Stimulated activated CD4-positive, alpha-beta T cell treated with anti-CD3 and anti-CD28 coated beads, TNF-alpha, amount 100 ng/mL, for 1 hour (primary cell): ENCODE measurements at places on chromosomes 3 and 15.

GRCh38 chr3:21294768-21295167 is 456.2 kb downstream of the ZNF385D start:
- DNase-seq: no peak

- DNase-seq: no peak
Observed at GRCh38 chr15:83559310-83559966, 94.5 kb upstream of the ADAMTSL3 start.

GRCh38 chr3:4271834-4272233 is 31.3 kb upstream of the SETMAR start:
- DNase-seq: no peak

GRCh38 chr3:174957081-174957480 is 97.9 kb downstream of the NAALADL2 start:
- DNase-seq: no peak

DNA sequence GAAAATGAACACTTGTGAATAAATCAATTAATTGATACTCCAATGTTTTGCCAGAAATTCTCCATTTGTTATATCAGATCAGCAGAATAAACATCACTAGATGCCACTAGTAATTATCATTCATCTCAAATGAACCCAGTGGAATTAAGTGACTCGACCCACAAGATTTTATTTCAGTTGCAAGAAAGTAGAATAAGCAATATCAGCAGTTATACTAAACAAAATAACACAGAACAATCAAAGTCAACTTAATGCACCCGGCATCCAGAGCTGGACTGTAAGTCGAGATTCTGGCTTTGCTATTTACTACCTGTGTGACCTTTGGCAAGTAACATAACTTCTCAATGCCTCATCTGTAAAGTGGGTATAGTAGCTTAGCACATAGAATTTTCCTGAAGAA is 256.5 kb downstream of the MEIS2 start:
- no peak for DNase-seq

GRCh38 chr3:10816019-10816862 is at the start of gene SLC6A11:
TSS of gene SLC6A11 (plus strand) at chr3:10816228. CDS start at chr3:10816266, 38 bp downstream.
- DNase-seq: no peak

DNA sequence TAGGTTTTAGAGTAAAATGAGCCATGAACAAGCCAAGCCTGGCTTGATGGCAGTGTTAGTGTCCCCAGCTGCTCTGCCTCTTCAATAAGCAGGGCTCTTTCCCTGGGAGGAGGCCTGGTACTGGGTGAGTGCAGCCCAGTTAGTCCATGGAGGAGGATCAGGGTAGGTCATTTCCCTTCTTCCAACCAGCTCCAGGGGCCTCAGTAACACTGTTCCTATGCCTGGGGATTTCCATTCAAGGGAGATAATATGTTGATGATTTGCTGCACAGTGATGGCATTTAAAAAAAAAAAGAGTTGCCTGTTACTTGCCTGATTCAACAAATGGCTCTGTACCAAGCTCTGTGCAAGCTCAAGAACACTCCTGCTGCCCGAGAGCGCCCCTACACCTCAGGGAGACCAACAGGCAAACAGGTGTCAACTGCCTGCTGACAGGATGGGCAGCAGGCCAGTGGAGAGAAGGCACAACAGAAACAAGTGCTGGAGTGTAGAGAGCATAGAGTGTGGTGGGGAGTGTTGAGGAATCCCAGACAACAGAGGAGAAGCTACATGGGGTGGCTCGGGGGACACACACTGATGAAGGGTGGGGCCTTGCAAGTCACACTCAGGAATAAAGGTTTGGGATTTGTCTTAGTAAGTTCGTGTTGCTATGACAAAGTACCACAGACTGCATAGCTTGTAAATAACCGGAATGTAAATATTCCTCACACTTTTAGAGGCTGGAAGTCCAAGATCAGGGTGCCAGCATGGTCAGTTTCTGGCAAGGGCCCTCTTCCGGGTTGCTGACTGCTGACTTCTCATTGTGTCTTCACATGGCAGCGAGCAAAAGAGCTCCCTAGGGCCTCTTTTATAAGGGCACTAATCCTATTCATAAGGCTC is 78.6 kb upstream of the PXYLP1 start:
- DNase-seq: no peak

GRCh38 chr15:90449206-90449735 is 61.2 kb downstream of the IQGAP1 start:
- no peak for DNase-seq

GRCh38 chr3:168545591-168545990 is 449.9 kb upstream of the GOLIM4 start:
- DNase-seq: no peak

- no peak for DNase-seq
Observed at GRCh38 chr3:186844908-186845307, 2.4 kb downstream of the ADIPOQ start.

DNA sequence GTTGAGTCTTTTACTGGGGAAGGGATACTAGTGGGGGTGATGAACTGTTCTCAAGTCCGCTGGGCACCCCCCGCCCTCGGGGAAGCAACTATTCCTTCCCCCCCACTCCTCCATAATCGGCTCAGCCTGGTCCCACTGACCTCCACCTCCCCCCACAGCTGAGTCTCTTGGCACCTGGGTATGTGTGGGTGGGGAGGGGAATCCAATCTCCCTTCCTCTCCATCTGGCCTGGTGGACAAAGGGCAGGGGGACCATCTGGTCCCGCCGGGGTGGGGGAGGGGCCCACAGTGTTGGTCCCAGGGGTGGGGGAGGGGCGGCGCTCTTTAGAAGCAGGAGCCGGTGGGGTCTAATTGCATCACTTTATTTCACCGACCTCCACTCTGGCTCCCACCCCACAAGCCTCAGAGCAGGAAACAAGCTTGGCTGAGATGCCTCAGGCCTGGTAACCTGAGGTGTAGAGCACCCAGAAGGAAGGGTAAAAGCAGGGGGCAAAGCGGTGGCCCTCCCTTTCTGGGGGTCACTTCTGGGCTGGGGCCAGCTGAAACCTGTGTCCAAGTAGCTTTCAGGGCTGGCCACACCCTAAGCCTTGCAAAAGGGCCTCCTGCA is 1.0 kb upstream of the PCBP4 start:
- DNase-seq: no peak

DNA sequence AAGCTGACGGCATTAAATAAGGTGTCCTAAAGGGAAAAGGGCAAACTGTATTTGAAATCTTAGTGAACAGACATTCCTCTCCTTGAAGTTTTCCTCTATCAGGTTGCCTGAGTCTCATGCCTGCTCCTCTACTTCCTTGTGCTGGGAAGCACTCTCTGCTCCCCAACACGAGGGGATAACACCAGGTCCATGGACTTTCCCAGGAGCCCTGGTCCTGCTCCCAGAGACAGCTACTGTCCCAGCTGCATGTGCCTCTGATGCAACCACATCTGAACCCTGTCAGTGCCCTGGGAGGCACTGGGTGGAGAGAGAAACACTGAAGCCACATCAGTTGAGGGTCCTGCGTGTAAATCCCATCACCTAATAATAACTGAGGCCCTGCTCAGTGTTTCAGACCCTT is 7.4 kb downstream of the TLR9 start:
- DNase-seq: no peak

GRCh38 chr15:72796515-72797337 is 13.2 kb upstream of the ADPGK start:
- DNase-seq: peak; percentile 30

DNA sequence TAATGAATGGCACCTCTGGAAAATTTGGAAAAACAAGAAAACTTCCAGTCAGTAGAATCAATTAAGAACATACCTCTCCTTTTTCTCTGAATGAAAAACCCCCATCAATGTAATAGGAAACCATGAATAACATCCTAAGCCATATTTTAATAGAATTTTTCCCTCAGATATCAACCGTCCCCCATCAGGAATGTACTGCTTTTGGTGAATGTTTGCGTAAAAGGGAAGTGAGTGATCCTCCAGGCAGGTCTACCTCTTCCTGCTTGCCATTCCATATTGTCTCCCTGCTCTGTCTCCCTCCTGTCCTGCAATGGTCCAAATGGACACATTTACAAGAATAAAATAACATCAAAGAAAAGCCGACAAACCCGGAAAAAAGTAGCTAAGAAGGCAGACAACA is 30.8 kb downstream of the LAMP3 start:
- DNase-seq: no peak

GRCh38 chr15:73845907-73846306 is 27.5 kb upstream of the TBC1D21 start:
- DNase-seq: no peak

- no peak for DNase-seq
Observed at GRCh38 chr3:50238549-50239026, 2.6 kb downstream of the GNAI2 start.

DNA sequence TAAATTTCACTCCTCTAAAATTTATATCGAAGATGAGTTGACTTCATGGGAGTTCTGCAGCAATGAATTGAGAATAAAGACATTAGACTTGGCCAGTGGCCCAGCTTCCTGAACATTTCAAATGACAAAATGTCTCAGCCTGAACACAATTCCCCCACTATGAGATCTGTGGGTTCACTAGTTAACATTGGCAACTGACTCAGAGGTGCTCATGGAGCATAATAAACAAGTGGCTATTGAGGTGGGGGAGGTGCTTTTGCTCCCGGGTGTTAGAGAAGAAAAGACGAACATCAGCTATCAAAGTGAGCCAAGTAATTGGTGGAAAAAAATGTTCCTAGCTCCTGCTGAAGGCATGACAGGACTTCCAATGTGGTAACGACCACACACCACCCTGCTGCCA is 6.3 kb downstream of the ATP13A4 start:
- DNase-seq: no peak

DNA sequence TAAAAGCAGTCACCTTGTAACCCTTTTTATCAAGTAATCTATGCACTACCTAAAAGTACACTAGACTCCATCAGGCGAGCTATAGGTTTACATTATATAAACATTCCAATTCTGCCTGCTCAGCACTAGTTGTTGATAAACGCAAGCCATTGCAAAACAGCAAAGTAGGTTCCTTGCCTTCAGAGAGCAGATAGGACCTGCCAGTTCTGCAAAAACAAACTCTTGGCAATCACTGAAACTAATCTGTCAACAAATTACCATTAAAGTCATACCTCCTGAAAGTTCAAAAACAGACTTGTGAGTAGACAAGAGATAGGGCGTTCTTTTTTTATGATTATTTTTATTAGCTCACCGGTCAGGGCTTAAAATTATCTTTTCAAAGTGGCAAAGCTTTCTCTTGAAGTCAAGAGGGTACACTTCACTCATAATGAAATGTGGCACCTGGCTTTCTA is 392.5 kb downstream of the FOXP1 start:
- DNase-seq: no peak

GRCh38 chr3:31967592-31967991 is 13.5 kb downstream of the OSBPL10 start:
- DNase-seq: no peak

DNA sequence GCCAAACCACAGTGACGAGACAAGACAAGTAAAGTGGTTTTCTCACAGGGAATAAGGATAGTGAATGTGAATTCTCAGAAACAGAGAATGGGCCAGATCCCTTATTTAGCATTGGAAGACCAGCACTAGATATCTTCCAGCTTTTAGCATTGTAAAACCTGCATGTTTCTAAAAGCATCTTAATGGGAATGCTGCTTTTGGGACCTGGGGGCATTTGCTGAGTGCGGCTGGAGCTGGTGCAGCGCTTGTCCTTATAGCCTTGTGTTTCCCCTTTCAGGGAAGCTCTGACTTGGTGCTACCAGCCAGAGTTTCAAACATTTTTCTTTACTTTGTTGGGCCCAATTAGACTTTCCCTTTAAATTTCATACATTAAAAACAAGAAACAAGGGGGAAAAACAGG is 52.9 kb downstream of the CLSTN2 start:
- no peak for DNase-seq

DNA sequence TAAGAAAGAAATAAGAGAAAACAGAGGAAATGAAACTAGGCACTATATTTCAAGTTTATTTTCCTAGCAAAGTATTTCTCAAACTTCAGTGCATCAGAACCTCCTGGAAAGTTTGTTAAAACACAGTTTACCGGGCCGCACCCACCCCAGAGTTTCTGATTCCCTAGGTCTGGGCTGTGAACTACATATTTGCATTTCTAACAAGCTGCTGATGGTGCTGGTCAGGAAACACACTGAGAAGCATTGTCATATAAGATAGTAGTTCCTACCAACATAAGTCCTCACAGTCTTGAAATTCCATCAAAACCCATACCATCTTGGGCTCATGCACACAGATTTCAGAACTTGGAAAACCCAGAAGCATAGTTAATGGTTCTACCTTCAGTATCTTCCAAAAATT is 8.3 kb downstream of the SLC9A9 start:
- no peak for DNase-seq

GRCh38 chr3:122067214-122067550 is 12.0 kb downstream of the CD86 start:
- no peak for DNase-seq

DNA sequence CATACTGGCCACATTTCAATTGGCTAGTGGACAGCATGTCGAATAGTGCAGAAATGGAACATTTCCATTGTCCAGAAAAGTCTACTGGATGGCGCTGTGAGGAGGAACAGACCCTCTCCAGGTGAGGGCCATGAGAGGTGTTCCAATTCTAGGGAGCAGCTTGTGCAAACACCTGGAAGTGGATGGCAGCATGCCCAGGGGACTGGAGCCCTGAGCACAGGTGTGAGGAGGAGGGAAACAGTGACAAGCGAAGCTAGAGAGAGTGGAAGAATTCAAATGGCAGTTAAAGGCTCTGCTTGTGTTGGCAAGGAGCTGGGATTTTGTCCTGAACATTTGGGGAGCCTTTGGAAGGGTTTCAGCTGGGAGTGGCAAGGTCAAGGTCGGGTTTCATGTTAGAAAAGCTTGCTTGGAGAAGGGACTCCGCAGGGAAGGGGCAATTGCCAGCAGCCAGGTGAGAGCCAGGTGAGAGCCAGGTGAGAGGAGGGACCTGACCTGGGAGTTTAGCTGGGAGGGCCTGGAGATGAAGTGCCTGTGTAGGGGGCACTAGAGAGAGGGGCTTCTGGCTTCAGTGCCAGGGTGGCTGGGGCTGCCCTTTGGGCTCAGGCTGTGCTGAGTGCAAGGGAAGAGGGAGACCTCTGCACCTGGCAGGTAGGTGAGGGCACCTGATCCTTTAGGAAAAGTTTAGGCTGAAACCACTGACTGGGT is 93.8 kb downstream of the LINGO1 start:
- DNase-seq: no peak

DNA sequence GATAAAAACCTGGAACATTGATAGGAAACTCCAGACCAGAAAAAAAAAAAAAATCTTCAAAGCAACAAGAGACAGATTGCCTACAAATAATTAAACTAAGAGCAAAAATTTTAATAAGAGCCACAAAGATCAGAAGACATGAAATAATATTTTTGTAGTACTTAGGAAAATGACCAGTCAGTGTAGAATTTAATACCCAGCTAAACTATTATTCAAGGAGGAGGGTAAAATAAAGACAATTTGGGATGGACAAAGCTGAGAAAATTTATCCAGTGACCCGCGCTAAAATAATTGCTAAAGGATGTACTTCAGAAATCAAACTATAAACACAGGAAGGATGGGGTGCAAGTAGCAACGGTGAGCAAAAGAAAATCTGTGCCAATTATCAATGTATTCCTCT is 133.2 kb downstream of the AQP9 start:
- DNase-seq: no peak

GRCh38 chr15:34993877-34994276 is 5.8 kb upstream of the ZNF770 start:
- DNase-seq: no peak

DNA sequence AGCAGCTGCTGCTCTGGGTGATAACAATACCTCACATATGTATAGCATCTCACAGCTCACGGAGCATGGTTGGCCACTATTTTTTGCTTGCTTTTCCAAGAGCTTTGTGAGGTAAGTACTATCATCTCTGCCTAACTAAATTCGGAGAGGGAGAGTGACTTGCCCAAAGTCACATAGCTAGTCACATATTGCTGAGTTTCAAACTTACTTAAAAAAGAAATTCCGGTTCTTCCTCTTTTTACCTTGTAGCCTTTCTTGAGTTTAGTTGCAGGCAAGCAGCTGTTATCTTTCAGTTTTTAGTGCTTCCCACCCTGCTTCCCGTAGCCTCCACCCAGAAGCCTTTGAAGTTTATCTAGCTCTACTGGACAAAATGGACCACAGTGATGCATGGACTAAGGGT is 309.2 kb downstream of the PDCD6IP start:
- no peak for DNase-seq
